ENCODE measurements at places on chromosomes 13 and 19.
A peak's percentile ranks its signal among the peaks of the same experiment; 100 is the strongest.

GRCh38 chr19:55857149-55857548, 20.8 kb downstream of the NLRP4 start:
- DNase-seq, result peak; percentile 99

GRCh38 chr13:98513837-98514236, 63.1 kb downstream of the STK24 start:
- DNase-seq, result no peak

- no peak for DNase-seq
Observed at GRCh38 chr19:52494518-52494917, 33.0 kb upstream of the ZNF808 start.

DNA sequence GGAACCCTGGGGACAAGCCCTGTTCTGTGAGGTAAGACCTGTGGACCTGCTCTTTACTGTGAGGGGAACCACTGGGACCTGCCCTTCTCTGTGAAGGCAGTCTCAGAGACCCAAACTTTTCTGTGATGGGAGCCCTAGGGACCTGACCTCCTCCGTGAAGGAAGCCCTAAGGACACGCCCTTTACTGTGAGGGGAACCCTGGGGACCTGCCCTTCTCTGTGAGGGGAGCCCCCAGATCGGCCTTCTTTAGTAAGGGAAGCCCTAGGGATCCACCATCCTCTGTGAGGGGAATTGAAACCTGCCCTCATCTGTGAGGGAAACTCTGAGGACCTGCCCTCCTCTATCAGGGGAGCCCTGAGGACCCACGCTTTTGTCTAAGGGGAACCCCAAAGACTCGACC, 343.5 kb downstream of the UQCRFS1 start:
- DNase-seq, result no peak

- DNase-seq, result no peak
Observed at GRCh38 chr13:44455769-44456168, 82.1 kb downstream of the SERP2 start.

GRCh38 chr19:35043906-35044305, 2.4 kb downstream of the HPN start:
- no peak for DNase-seq

GRCh38 chr19:10543059-10543419, 665 bp upstream of the ATG4D start:
- no peak for DNase-seq

DNA sequence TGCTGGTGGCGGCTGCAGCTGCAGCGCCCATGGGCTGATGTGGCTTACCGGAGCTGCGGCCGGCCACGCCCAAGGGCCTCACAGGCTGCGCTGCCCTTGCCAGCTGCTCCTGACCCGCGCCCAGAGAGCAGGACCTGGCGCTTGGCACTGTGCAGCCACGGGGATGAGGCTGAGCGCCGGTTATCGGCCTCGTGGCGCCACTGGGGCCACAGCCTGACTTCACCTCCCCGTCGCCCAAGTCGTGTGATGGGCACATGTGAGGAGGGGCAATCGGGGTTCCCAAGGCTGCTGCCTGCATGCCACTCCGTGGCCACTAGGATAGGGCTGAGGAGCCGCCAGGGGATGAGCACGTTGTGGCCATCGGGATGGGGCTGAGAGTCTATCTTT, 77.2 kb upstream of the PABPC3 start:
- no peak for DNase-seq

DNA sequence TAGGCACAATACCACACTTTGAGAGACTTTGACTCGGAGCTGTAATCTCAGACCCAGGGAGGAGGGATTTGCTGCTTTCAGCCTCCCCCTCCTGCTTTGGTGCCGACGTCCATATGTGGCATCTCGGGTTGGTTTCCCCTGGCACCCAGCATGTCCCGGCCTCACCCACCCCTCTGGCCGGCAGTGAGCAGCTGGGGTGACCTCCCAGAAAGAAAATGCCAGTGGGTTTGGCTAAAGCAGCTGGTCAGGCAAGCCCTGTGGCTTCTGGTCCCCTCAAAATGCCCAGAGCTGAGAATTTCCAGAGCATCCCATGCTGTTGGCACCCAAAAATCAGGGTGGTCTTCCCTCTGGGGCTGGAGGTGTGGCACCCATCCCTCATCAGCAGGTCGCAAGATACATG, 34.1 kb downstream of the INSR start:
- DNase-seq, result no peak

- DNase-seq, result no peak
Observed at GRCh38 chr13:26878438-26878837, 117.9 kb upstream of the GPR12 start.

GRCh38 chr13:99864627-99864990, 107.0 kb downstream of the ZIC5 start:
- no peak for DNase-seq

GRCh38 chr13:44142540-44142867, 231.1 kb upstream of the SERP2 start:
- DNase-seq, result no peak

DNA sequence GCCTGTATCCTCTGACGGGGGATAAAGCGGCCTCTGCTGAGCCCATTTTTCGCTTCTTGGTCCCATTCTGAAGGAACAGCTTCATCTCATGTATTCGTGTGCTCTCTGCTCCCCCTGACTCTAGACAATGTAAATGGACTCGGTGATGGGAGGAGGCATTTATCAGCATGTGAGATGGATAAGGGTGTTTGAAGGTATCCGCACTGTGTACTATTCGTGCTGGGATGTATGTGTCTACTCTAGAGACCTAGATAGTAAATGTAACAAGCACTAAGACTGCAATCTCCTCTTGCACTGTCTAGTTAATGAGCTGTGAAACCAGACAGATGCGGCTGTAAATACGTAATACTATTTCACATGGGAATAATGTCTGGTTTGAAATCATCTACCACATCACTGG, 134.6 kb upstream of the ARGLU1 start:
- no peak for DNase-seq

DNA sequence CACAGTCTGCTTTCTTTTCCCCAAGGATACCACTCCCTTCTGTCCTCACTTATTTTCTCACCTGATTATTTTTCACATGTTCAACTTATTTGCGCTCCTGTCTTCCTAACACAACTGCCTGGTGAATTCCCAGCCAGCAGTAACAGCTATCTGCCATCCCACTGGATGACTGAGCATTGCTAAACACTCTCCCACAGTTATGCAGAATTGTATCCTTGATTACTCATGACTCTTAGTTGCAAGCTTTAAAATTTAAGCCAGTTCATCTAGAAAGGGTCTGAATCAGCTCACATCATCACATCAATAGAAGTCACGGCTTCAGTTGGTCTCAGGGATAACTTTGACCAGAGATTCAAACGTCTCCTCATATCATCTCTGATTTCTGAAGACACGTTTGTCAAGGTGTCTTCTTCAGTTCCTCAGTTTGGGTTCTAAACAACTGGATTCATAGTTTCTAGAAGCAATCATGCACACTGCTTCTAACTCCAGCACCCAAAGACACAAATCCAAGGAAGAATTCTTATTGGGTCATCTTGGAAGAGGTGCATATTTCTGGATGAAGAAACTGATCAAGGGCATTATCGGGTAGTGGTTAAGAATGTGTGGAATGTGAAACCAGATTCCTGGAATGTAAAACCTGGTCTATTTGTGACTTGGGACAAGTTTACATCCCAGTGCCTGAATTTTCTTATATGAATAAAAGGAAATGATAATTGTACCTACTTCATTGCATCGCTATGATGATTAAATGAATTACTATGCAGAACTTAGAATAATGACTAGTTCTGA, 13.9 kb upstream of the DACH1 start:
- DNase-seq, result no peak

- peak; percentile 73 for DNase-seq
Observed at GRCh38 chr19:28466107-28467045, 746.6 kb downstream of the UQCRFS1 start.

DNA sequence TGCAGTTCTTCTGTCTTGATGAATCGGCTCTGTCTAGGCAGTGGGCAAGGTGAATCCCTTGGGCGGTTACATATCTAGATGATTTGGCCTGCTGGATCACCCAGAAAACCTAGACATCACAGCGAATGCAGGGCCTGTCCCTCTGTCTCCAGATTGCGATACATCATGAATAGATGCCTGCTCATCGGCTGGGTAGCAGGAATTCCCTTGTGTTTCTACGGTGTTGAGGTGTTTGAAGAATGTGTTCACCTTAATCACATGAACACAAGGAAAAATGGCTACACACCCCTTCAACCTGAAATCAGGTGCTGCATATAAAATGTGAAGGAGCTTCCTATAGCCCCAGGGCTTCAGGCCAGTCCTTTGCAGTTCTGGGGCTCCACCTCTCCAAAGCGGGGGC, 281.2 kb downstream of the SHISA2 start:
- DNase-seq, result no peak

GRCh38 chr13:110396913-110397381, 89.9 kb downstream of the COL4A2 start:
- no peak for DNase-seq

GRCh38 chr13:22073718-22074117, 402.8 kb downstream of the FGF9 start:
- DNase-seq, result no peak

- DNase-seq, result peak; percentile 95
Observed at GRCh38 chr13:20400774-20401173, 124.9 kb downstream of the CRYL1 start.

DNA sequence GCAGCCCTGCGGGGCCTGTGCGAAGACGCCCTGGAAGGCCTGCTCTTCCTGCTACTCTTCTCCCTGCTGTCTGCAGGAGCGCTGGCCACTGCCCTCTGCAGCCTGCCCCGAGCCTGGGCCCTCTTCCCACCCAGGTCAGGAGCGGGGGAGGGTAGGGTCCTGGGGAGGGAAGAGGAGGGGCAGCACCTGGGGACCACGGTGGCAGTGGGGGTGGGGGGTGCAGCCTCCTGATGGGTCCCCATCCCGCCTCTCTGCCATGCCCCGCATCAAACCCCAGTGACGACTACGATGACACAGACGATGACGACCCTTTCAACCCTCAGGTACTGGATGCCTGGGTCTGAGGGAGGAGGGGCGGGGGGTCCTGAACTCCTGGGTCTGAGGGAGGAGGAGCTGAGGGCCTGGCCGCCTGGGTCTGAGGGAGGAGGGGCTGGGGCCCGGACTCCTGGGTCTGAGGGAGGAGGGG, 13.4 kb upstream of the LENG8 start:
- no peak for DNase-seq

- no peak for DNase-seq
Observed at GRCh38 chr13:97233499-97233898, 11.4 kb downstream of the MBNL2 start.

DNA sequence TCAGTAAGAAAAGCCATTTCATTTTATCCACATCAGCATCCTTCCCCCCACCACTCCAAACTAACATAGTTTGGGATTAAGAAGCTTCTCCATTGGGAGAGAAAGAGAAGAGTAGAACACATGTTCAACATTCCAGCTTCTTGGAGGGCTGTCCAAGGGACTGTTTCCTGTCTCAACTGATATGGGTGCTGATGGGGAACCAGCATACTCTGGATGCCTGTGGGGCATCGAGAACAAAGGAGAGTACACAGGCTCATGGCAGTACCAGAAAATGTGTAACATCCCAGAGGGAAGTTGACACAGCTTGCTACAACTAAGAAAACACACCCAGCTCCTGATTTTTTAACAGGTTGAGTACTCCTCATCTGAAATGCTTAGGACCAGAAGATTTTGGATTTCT, 24.7 kb downstream of the SUCLA2 start:
- no peak for DNase-seq

DNA sequence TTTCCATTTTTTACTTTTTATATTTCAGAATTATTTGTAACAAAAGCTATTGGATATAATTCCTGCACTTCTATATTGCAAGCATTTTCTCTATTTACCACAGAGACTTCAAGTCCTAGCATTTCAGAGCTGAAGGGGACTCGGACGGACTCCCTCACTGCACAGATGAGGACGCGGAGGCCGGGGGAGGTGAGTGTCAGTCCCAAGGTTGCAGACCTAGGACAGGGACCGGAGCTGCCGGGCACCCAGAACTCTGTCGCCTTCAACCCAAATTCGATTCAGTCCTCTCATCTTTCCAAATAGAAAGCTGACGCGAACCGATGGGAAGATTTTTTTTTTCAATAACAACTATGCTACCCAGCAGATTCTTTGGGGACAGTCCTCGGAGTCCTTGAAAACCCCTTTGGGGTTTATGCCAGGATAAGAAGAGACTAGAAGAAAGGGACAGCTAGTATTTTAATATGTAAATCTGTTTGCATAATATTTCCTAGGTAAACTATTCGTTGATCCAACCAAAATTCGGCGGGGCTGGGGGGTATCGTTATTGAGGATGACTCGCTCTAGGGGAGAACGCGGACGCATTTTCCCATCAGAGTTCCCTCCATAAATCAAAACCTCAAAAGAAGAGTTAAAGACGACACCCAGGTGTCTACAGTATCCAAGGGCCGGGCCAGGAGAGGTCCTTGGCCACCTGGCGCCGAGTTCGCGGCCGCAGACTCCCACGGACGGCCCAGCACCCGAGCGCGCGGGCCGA, 803 bp downstream of the FLT3 start:
- DNase-seq, result peak; percentile 33

Measured in MV-4-11 (cell line).